Left renal cortex interstitium (tissue), 4 donors: ENCODE measurements at places on chromosomes 12 and 14. TPM values are rescaled to one million over a fixed set of nuclear protein-coding genes. Genes with fewer than 3 reads are reported as not detected.

ACRBP gene
- polyA plus RNA-seq: 2.4 TPM

TMPRSS12 gene
- polyA plus RNA-seq: not detected

CHGA gene
- polyA plus RNA-seq: 0.16 TPM

CCDC184 gene
- polyA plus RNA-seq: 1.0 TPM

GNS gene
- polyA plus RNA-seq: 156 TPM

ATP2A2 gene
- 133 TPM for polyA plus RNA-seq

PRORP gene
- polyA plus RNA-seq: 26.1 TPM

PTPN6 gene
- polyA plus RNA-seq: 23.1 TPM

CDC42BPB gene
- 89.6 TPM for polyA plus RNA-seq

GRCh38 chr14:36514278-36515104 is 5.5 kb downstream of the NKX2-1 start:
- DNase-seq: no peak

GRCh38 chr14:99664937-99665273 is 19.2 kb upstream of the CYP46A1 start:
- no peak for DNase-seq

- DNase-seq: no peak
Observed at GRCh38 chr12:126248871-126249403, 1183.7 kb downstream of the AACS start.

- no peak for DNase-seq
Observed at GRCh38 chr12:43038991-43039390, 449.4 kb upstream of the PRICKLE1 start.

DNA sequence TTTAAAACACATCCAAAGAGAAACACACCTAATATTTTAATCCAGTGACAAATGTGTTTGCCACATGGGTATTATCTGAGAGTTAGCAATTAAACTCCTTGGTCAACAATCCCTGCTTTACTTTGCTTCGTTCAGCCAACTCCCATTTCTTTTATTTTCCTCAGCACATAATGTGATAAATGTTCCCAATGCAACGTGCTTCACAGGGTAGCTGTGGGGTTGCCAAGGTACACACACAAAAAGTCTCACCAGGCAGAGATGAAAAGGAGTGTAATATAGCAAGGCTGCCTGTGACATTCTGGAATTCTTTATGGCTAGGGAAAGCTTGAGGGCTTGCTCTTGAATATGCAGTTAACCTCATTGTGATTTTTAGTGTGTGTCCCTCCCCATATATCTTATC is 208.0 kb upstream of the DIO2 start:
- DNase-seq: peak; percentile 1

- DNase-seq: no peak
Observed at GRCh38 chr14:93903342-93904184, 23.6 kb upstream of the FAM181A start.

GRCh38 chr12:57834086-57834876 is 12.2 kb downstream of the CTDSP2 start:
- DNase-seq: no peak

DNA sequence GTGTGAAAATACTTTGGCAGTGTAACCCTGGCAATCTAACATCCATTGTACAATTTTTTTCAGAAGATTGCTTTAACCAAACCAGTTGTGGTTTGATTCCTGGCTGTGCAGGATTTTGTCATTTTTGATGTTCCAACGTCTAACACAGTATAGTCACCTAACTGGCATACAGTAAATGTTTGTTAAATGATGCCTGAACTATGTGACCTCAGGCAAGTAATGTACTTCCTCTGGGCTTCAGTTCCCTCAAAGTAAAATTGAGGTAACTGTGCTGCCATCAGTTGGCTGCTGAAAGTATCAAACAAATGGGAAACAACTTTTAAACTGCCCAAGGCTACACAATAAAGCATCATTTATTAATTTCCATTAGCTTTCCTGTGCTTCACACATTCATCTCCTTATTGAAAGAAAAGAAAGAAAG is 4.3 kb downstream of the TM7SF3 start:
- no peak for DNase-seq

- DNase-seq: no peak
Observed at GRCh38 chr14:104469591-104469990, 110.0 kb upstream of the C14orf180 start.

GRCh38 chr12:67276421-67276820 is 7.3 kb downstream of the CAND1 start:
- DNase-seq: no peak

GRCh38 chr12:49030119-49030518 is 11.5 kb upstream of the PRKAG1 start:
- DNase-seq: no peak

- DNase-seq: no peak
Observed at GRCh38 chr12:128789356-128789929, 34.3 kb downstream of the SLC15A4 start.

- no peak for DNase-seq
Observed at GRCh38 chr12:61857968-61858367, 402.2 kb upstream of the USP15 start.

DNA sequence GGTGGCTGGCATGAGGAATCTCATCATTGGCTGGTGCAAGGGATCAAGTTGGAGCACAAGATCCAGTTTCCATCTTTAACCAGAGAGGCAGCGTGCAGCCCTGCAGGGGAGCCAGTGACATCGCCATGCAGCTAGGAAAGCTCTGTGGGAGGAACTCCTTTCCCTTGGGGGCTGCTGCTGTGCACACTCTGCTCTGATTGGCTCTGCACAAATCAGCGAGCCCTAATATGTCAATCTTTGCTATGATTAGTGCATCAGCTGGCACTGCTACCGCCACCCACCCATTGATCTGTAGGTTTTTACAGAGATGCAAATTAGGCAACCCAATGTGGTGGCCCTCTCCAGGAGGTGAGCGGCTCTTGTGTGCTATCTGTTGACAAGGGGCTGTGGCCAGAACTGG is 262.6 kb downstream of the PCNX1 start:
- DNase-seq: no peak

- DNase-seq: no peak
Observed at GRCh38 chr14:36683083-36683724, 21.5 kb downstream of the PAX9 start.

GRCh38 chr12:131365821-131366260 is 345.0 kb upstream of the SFSWAP start:
- peak; percentile 28 for DNase-seq

GRCh38 chr12:104565606-104566243 is 109.0 kb downstream of the CHST11 start:
- no peak for DNase-seq

DNA sequence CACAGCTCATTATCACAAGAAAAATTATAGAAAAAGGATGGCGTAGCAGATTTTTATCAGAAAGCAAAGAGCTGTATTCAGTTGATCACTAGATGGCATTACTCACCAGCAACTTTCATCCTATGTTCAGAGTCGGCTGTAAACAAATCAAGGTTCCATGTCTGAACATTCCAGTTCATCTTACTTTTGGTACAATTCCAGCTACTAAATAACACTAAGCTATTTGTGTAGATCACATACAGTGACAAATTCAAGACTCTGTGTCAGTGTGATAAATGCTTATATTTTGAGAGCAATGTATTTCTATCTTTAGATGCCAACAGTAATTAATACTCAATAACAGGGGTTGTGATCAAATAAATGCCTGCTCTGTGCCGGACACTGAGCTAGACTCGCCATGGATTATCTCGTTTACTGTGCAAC is 30.1 kb downstream of the NRDE2 start:
- no peak for DNase-seq

DNA sequence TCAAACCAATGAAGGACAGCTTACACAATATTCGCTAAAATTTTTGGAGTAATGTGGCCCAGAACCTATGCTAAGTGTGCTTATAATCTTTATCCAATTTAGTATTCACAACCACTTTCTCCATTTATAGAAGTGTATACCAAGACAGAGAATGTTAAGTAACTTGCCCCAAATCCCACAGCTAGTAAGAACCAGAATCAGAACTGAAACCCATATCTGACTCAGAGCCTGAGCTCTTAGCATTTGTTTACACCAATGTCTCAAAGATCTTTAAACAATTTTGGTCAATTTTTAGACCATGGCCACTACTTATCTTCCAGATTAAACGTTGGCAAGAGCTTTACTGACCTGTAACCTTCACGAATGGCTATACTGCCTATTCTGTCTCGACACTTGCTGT is 53.0 kb downstream of the PAPLN start:
- no peak for DNase-seq

DNA sequence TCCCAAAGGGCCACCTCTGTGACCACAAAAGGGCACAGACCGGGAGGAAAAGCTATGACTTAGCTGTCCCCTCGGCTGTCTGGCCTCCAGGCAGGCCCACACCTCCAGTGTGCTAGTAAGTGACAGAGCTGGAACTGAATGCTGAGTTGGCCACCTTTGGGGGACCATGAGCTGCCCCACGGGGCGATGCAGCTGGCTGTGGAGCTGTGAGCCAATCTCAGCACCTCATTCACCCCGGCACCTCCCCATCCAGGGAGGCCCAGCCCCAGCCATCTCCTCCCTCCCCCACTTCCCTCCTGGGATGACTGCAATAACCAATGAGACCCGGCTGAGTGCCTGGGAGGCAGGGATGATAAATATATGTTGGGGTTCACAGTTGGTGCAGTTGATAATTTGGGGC is 12.2 kb upstream of the TESC start:
- DNase-seq: no peak

- DNase-seq: no peak
Observed at GRCh38 chr12:27001663-27002062, 12.5 kb downstream of the TM7SF3 start.

DNA sequence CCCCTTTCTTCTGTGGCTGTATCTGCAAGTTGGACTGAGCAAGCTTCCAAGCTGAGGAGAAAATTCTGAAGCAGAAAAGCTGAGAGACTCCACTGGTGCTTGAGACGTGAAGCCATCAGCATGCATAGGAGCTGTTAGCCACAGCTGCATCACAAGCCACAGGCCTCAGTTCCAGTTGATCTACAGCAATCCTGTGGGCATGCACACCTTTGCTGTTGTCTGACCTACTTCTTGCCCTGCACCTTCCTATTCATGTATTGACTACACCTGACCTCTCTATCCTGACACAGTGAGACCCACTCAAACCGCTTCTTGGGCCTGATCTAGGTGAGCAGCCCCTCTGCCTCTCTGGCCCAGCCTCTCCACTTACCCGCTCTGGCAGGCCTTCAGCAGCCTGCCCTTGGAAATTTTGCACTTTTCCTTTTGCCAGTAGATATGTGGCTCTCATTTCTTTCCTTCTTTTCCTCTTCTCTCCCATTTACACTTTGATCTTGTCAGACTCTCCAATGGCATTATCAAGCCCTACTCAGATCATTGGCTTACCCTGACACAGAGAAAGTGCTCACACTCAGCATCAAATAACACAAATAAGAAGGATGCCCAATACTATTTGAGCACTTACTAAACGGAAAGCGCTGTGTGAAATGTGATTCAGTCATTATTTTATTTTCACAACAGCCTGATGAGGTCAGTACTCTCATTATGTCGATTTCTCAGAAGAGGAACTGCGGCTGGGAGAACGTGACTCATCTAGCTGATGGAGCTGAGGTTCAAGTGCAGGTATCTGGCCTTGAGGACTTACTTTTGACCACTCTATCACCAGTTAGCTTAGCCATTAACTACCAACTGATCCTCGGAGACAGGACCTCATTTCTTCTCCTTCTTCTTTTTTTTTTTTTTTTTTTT is 21.9 kb upstream of the PTGR2 start:
- DNase-seq: no peak

- no peak for DNase-seq
Observed at GRCh38 chr12:57766464-57767304, at the start of gene CYP27B1. Gene CYP27B1 (minus strand): TSS chr12:57767078. CDS start chr12:57767041, 37 bp downstream.

DNA sequence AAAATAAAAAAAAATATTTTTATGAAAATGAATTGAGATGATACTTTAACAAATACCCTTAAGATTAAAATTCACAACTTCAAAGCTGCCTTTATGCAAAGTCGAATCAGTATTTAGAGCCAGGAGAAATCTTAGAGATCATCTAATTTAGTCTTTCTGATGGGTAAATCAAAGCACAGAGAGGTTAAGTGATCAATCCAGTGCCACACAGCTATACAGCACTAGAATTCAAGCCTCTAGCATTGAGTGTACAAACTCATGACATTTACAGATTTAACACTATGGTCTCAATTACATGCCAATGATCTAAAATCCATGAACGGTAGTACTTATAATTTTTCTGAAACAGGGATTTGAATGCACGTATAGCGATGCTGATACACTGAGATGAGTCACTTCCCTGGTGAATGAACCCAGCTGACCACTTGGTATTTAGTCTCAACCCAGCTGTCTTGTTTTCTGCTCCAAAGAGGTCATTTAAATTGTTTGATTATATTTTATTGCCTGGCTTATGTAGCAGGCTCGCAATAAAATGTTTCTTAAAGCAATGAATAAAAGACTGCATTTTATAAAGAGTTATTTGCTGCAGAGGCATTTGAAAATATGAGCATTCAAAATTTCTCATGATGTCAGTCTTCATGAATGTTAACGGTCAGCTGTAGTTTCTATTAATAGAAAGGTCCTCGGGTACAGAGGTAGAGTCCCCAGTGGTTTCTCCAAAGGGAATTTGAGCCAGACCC is 152.4 kb upstream of the PRICKLE1 start:
- DNase-seq: no peak

DNA sequence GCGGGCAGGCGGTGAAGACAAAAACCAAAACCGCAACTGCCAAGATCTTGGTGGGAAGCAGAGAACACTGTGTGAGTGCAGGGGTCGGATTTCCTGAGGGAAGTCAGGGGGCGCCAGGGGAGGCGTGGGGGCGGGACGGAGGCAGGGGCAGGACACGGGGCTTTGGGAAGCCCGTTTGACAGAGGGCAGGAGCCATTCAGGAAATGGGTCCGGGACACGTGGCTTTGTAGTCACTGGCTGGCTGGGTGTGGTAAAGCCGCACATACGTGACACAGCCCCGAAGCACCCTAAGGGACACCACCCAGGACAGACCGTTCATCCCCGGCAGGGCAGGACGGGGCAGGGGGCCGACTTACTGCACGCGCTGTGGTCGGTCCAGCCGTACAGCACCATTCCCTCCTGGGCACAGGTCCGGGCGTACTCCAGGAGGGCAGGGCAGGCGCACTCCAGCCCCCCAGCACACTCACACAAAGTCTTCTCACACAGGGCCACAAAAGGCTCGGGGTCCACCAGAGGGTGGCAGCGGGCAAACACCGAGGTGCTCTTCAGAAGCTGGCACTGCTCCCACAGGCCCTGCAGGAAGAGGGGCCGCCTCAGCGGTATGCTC is 49.4 kb downstream of the VWF start:
- no peak for DNase-seq

DNA sequence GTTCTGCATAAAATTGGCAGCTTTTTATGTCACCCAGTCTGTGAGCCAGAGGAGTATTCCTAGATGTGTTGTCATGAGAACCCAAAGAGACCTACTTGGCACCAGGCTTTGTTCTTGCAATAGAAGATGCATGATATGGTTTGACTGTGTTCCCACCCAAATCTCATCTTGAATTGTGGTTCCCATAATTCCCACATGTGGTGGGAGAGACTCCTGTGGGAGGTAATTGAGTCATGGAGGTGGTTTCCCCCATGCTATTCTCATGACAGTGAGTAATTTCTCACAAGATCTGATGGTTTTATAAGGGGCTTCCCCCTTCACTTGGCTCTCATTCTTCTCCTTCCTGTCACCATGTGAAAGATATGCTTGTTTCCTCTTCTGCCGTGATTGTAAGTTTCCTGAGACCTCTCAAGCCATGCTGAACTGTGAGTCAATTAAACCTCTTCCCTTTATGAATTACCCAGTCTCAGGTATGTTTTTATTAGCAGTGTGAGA is 572.0 kb upstream of the ATP2B1 start:
- DNase-seq: no peak
